ENCODE measurements at places on chromosomes 3 and 15.

DNA sequence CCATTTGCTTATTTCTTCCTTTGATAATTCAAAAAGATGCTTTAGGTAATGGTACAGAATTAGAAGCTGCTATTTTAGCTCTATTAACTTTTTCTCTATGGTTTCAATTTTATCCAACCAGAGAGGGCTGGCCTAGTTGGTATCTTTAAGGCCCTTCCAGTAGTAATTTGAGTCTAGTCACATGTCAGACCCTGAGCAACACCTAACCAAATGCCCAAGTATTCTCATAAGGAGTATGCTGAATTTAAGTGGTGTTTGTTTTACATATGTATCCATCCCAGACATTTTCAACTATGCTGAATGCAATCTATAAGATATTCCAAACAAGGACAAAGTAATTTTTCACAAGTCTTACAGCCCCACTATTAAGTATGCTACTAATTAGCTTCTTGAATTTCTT lies 9.6 kb downstream of the DNAJC19 start:
- DNase-seq = no peak

- DNase-seq = no peak
Measured at GRCh38 chr15:69880571-69881301, 217.0 kb downstream of the TLE3 start.

GRCh38 chr15:37370941-37371340 lies 270.6 kb upstream of the MEIS2 start:
- peak; percentile 24 for DNase-seq

GRCh38 chr3:152905631-152906030 lies 70.7 kb downstream of the P2RY1 start:
- DNase-seq = no peak

GRCh38 chr15:80588801-80589200 lies 106.3 kb upstream of the ABHD17C start:
- no peak for DNase-seq

DNA sequence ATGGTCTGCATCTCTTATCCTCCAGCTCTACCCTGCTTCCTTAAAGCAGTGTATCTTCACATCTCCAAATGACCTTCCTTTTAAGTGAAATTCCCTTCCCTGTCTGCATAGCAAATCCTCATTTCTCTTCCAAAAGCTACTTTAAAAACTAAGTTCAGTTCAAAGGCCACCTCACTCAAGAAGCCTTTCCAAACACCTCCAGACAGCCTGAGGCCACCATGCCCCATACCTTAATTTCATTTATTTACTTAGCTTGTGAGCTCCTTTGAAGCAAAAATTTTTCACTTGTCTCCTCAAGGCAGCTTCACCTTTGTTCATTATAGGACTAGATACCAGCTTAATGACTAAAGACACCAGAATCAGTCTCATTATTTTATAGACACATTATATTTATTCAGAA lies 39.4 kb downstream of the PIGB start:
- no peak for DNase-seq

DNA sequence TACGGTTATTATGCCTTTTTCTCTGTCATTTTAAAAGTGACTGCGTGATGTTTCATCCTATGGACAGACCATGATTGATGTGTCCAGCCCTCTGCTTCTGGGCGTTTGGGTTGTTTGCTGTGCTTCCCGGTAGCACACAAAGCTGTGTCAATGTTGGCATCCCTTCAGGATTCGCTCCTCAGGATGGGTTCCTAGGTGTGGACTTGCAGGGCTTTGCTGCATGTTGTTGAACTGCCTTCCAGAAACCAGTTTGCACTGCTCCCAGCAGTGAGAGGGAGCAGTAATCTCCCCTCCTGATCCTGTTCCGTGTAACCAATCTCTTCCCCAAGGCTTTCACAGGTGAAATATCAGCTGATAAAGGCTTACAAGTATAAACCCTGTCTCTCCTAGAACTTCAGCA lies 787 bp downstream of the TRPM1 start:
- no peak for DNase-seq

DNA sequence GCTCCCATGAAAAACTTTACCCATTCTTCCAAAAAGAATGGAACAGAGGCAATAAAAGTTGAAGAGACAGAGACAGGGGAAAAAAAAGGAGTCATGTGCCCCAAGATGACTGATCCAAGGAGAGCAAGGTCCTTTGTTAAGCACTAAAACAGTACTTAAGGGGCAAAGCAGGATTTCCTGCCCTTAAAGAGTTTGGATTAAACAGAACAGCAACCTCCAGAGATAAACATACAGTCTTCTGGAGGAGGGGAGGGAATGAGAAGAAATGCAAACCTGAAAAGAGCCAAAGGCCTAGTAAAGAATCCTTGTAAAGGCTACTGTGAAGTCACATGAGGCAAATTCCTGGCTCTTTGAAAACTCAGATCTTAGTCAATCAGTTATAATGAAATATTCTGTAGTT lies 38.2 kb downstream of the SHQ1 start:
- no peak for DNase-seq

- peak; percentile 43 for DNase-seq
Measured at GRCh38 chr3:12005951-12006625, 1.9 kb downstream of the SYN2 start.

GRCh38 chr3:89058371-89058770 lies 49.0 kb upstream of the EPHA3 start:
- no peak for DNase-seq

GRCh38 chr3:133295199-133295901 lies 104.5 kb upstream of the BFSP2 start:
- DNase-seq = no peak

DNA sequence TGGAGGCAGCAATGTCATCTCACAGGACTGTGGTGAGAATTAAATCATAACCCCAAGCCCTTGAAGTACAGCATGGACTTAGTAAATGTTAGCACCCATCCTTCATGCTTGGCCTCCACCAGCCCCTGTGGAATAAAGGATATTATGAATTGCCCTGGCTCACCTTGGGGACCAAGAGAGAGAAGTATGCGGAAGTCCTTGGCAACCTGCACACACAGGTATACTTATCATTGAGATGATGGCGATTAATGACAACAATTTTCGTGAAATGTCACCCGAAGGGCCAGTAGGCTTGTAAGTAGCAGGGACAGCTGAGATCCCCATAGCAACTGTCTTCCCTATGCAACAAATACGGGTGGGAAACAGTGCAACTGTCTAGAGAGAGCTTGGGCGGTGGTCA lies 102.0 kb downstream of the FAM43A start:
- DNase-seq = no peak

- no peak for DNase-seq
Measured at GRCh38 chr15:29207027-29207757, 62.4 kb downstream of the NSMCE3 start.

DNA sequence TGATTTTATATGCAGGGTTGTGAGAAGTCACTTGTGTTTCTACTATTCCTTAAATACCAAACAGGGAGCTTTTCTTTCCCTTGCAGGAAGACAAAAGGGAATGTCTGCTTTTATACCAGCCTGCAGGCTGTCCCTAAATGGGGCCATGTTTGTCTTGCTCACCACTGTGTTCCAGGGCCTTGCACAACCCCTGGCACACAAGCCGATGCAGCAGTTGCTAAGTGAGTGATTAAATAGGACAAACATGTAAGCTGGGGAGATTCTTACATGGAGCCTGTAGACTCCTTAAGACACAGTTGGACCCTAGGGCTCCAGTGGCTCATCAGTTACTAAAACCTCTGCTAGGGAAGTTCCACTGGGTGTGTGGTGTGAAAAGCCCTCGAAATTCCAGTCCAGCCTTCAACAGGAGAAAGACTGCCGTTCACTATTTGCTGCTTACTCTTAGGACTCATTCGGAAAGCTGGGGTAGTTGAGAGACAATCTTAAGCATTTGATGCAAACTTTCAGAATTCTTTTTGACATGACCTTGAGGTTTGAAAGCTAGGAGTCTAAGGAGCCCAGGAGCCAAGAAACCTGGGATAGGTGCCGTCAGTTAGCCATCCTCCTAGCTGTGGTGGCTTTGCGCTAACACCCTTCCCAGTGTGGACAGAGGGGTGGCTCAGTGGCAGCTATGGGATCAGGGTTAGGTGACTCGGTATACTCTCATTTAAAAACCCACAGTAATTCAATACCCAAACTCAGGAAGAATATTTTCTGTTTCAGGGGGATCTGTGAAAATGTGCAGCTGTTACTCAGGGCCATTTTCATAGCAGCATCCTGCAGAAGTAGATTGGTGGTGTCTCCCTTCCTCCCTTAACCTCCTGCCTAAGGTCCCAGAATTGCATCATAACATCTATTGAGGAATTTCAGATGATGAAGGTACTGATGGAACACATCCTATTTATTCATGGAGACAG lies 39.1 kb downstream of the SYNM start:
- no peak for DNase-seq

DNA sequence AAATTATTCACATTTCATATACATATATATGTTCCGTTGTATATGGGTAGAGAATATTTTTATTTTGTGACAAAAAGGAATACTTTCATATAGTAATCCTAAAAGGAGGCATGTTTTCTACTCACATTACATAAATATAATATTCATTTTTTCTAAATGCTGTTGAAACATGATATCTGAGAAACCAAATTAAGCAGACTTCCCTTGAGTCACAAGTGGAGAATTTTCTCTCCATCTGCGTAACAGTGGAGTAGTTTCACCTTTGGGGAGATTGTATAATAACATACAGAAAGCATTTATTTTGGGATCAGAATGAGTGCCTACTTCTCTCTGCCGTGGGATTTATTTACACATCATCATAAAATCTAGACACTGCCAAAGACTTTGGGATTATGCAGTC lies 849.8 kb downstream of the NSUN3 start:
- DNase-seq = no peak

DNA sequence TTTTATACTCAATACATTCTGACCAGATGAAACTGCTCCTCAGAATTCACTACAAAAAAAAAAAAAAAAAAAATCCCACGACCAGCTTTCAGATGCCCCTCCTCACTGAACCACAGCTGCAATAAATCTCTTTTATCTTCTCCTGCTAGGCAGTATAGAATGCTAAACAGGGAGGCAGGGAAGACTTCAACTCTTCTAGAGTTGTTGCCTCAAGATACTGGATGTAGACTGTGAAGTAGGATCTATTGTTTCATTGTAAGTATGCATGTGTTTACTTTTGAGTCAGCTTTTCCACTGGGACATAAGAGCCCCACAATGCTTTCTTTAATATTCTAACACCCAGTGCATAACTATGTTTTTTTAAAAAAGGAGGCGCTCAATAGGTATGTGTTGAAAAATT lies 401.4 kb downstream of the TBL1XR1 start:
- no peak for DNase-seq

- DNase-seq = no peak
Measured at GRCh38 chr3:192481638-192482037, 245.7 kb downstream of the FGF12 start.

DNA sequence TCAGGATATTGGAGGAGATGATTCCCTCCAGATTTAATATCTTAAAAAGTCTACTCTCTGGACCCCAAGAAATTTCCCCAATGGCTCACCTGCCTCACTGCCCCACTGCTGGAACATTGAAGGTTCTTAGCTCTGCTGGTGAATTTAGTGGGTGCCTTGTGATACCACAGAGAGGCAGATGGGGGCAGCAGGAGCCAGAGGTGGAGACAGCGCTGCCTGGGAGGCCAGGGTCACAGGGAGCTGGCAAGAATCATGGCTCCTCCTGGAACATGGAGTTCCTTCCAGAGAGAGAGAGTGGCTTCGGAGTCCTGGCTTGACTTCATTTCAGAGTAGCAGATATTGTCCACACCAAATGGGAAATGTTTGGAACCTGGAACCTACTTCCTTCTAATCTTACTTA lies 263.5 kb upstream of the CFAP20DC start:
- peak; percentile 9 for DNase-seq

GRCh38 chr3:128021768-128022372 lies 30.4 kb upstream of the SEC61A1 start:
- DNase-seq = no peak

GRCh38 chr3:111548092-111548491 lies 6.1 kb downstream of the CD96 start:
- DNase-seq = no peak

- no peak for DNase-seq
Measured at GRCh38 chr3:194324823-194325327, 26.3 kb downstream of the CPN2 start.

- no peak for DNase-seq
Measured at GRCh38 chr3:196214783-196215441, 1.4 kb upstream of the SLC51A start.

DNA sequence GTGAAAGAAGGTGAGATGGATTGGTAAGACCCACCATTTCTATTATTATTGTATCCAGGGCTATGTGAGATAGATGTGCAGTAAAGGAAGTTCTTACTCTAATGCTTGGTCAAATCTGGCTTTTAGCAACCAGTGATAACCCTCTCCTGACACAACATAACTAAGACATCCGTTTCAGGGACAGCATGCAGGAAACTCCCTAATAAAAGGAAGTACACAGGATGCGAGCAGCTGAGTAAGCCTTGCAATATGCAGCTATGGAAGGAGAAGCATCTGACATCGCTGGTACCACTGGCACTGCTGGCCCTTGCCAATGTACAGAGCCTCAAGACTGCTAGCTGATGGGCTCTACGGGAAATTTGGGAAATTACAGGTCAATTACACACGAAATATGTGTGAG lies 662.3 kb downstream of the NR2F2 start:
- DNase-seq = no peak

DNA sequence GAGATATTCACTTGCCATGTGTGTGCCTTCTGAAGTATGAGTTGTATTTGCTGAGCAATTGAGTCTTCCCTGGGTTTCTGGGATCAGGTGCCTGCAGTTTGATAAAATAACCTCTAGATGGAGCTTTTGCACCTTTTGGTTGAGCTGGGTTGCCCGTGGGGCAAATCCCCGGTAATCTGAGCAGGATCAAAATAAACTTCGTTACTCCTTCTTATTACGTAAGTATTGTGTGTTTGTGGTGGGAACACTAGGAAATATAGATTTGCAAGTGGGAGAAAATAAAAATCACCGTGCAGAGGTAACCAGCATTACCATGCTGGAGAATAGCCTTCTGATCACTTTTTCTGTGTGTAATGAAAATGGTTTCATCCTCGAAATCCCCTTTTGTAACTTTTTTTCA lies 277.4 kb upstream of the NR2E3 start:
- peak; percentile 55 for DNase-seq

- DNase-seq = no peak
Measured at GRCh38 chr3:20648921-20649381, 462.9 kb upstream of the SGO1 start.

- no peak for DNase-seq
Measured at GRCh38 chr3:122391681-122392446, 7.9 kb downstream of the FAM162A start.

DNA sequence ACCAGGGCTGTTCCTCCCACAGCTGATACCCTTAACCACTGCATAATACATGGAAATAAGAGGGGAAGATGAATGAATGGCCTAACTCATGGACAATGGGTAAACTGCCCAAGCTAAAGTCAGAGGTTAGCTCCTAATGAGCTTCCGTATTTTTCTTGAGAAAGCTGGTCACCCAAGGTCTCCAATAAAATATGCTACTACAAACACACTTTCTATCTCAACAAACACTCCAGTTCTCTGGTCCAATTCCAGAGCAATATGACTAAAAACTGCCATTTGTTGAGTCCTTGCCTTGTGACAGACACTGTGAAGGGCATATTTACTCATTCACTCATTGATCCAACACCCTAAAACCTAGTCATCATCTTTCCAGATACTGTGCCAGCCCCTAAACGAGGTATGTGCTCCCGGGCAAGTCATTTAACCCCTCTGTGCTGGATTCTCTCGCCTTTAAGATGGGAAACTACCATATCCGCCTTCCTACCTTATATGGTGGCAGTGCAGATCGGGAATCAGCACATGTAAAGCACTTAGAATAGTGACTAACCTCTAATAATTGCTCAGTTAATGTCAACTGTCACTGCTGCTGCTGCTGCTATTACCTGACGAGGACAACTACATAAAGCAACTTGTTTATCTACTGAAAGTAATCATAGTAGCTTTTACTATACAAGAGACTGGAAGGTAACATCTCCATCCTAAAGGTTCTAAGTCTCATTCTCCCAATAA lies 89.1 kb downstream of the XXYLT1 start:
- DNase-seq = no peak

Data from KBM-7 (cell line).